GM19239 (cell line): ENCODE measurements at places on chromosomes 2 and 18.

DNA sequence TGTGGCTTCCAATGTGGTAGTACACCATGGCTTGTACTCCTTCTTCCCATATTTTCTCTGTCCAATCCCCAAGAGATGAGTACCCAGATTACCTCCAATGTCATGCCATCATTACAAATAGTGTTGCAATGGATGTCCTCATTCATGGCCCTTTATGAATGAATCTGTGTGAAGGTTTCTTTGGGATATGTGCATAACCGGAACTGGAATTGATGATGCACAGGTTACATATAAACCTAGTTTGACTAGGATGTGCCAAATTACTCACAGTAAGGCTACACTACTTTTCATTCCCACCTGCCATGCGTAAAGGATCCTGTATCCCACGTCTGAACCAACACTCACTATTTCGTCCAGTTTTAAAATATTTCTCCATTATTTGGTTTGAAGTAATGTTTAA lies 173.9 kb upstream of the CXCR4 start:
- DNase-seq, result no peak

DNA sequence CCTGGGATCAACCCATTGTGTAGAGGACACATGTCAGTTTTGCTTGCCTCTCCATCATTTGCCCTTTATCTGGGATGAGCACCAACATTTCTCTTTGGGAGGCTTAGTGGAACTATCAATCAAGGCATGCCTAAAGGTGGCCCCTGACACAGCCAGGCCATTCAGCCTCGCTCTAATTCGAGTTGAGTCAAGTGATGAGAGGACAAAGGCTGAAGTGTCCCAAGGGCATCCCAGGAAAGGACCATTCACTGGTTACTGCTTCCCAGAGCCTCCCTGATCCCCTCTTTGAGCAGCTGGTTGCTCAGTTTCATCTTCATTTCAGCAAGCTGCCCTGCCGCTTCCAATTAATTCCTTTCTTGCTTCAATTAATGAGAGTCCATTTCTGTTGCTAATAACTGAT lies 63.5 kb downstream of the DNER start:
- DNase-seq, result no peak

DNA sequence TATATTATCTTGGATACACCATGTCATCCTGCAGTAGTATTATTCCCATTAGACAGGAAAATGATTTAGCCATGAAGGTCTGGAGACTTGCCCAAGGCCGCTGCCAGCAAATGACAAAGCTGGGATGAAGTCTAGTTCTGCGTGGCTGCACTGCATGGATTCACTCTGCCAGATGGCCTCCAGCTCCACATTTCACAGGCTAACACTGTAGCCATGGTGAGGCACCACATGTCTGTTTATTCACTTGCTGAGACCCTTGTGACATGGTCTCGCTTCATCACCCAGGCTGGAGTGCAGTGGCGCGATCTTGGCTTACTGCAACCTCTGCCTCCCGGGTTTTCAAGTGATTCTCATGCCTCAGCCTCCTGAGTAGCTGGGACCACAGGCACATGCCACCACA lies 31.5 kb upstream of the SCG2 start:
- DNase-seq, result no peak

DNA sequence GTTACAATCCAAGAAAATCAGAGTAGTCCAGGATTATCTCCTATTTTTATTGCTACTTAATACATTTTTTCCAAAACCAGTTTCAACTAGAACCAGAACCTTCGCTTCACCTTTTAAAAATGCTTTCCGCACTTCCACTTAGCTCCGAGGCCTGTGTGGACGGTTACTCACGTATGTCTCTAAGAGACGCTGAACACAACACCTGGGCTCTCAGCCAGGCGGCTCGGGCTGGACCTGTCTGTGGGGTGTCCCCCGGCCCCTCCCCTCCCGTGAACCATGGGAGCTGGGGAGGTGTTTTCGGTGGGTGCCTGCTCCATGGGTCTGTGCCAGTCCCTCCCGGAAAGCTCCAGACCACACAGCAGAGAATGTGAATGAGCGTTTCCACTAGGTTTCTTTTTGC lies 223.8 kb downstream of the GLI2 start:
- DNase-seq, result no peak

- DNase-seq, result peak; percentile 9
Observed at GRCh38 chr2:15058015-15058720, 425.7 kb downstream of the LRATD1 start.
